Cerebellum (tissue), 4 donors: ENCODE measurements at places on chromosomes 4 and X. TPM values are rescaled to one million over a fixed set of nuclear protein-coding genes. Genes with fewer than 3 reads are reported as not detected.
A peak's percentile ranks its signal among the peaks of the same experiment; 100 is the strongest.

DNA sequence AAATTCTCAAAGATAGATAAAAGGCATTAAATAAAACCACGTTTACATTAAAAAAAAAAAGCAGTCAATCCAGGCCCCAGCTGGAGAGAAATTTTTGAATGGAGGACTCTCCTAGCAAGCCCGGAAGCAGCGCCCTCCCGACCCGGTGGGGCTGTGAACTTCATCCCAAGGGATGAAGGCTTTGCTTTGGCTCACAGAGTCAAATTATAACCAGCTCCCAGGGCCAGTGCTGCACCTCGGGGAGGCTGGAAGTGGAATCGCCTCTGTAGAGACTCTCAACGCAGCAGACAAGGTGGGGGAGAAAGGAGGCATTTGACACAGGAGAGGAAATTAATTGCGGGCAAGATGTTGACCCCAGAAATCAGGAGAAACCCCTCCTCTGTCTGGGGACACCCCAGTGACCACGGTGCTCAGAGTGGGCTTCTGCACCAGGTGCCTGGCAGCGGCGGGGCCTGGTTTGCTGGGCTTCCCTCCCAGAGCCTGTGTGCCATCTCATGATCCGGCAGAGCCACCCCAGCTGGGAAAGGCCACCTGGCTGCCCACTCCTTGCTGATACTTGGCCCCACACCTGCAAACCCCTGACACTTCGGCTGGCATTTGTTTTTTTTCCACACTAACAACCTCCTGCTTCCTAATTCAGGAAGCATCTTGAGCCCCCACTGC is 71.7 kb downstream of the ABLIM2 start:
- DNase-seq, result no peak

DNA sequence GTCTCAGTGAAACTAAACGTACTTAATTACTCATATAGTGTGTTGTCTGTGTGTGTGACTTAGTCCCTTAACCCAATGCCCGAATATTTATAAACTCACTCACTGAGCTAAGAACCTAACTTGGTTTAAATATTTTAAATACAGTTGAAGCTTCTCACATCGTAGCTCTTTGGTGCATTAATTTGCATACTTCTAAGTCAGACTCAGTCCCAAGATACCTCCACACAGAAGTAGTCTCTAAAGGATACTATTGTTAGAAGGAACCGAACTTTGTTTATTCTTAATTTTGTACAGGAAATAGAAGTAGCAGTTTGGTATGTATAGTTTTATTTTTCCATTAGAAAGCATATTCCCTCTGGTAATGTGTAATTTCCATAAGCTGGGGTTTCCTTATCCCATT is 54.0 kb upstream of the NKAP start:
- DNase-seq, result no peak

DNA sequence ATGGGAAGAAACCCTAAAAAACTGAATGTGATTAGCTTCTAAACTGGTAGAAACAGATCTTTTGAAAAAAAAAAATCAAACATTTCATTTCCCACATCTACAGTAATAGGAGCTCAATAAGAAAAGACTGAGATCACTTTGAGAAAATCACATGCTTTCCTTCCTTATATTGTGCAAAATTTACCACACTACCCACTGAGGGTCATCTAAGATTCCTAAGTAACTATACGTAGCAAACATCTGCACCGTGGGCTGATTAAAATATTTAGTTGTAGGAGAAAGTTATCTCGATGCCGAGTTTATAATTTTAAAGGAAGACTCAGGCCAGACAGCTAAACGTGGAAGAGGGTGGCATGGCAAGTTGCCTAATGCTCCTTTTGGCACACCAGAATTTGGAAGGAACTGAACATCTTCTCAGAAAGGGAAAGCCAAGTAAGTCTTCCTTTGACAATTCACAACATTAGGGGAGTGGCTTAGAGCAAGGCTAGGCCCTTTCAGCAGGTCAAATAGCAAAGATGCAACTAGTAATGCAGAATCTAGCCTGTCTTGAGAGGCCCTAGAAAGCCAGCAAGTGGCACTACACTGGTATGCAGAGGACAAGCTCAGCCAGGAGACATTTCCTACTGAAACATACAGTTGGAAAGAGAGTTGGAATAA is 128.0 kb downstream of the TMA16 start:
- no peak for DNase-seq

DNA sequence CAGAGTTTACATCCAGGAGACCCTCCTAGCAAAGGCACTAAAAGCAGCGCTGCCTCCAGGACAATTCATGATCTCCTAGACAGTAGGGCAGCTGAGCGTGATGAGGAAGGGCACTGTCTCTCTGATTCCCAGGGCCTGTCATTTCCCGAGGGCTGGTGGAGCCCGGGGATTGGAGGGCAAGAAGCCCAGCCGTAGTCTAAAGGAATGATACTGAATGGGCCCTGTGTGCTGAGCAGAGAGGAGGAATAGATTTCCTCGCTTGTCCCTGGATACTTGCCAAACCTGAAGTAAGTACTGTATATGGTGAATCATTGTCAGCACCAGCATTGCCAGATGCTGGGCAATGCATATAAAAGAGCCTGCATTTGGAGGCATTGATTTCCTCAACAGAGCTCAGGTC is 88.0 kb upstream of the SLITRK2 start:
- DNase-seq, result no peak

DNA sequence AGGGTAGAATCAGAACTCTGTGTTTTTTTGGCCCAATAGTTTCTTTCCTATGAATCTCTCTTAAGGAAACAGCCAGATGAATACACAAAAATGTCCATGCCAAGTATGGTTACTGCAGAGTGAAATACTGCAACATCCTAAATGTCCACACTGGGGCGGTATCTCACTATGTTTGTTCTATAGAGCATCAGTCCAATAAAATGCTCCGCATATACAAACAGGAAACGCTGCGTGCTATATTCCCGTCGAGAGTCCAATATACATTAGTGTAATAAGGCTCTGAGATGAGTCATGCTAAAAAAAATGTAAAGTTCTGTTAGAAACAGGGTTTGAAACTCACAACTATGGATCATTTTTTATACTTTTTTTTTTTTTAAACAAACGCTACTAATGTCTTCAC is 72.9 kb upstream of the ENOX2 start:
- peak; percentile 0 for DNase-seq

GRCh38 chr4:116577321-116577720 is 508.1 kb downstream of the TRAM1L1 start:
- DNase-seq, result no peak

The SSX2B gene
- total RNA-seq, result not detected
